Stimulated activated CD4-positive, alpha-beta T cell treated with anti-CD3 and anti-CD28 coated beads, Interleukin-12 subunit alpha, Interleukin-12 subunit beta, amount 100 ng/mL, for 24 hours (primary cell): ENCODE measurements at places on chromosomes 3 and 15.

- DNase-seq = no peak
These were observed 1.4 kb downstream of the POLG start for GRCh38 chr15:89333011-89333860.

- no peak for DNase-seq
These were observed 61.2 kb downstream of the RFTN1 start for GRCh38 chr3:16452261-16452660.

- DNase-seq = no peak
These were observed 233.4 kb upstream of the TBL1XR1 start for GRCh38 chr3:177430653-177431052.

GRCh38 chr3:29311795-29312194 is 30.9 kb downstream of the RBMS3 start:
- DNase-seq = no peak

GRCh38 chr3:5095886-5096285 is 26.2 kb upstream of the ARL8B start:
- no peak for DNase-seq

DNA sequence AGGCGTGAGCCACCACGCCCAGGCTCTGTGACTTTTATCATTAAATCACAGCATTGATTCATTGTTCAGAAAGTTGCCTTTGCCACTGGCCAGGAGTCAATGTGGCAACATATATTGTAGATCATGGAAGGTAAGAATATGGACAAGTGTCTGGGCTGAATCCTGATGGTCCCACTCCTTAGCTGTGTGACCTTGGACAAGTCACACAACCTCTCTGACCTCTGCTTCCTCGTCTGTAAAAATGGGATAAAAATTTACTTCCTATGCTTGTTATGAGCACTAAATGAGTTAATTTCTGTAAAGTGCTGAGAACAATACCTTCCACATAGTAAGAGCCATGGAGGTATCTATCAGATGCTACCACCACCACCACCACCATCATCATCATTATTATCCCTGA is 103.5 kb upstream of the RAD18 start:
- no peak for DNase-seq

GRCh38 chr15:61118885-61119284 is 110.2 kb downstream of the RORA start:
- DNase-seq = no peak

DNA sequence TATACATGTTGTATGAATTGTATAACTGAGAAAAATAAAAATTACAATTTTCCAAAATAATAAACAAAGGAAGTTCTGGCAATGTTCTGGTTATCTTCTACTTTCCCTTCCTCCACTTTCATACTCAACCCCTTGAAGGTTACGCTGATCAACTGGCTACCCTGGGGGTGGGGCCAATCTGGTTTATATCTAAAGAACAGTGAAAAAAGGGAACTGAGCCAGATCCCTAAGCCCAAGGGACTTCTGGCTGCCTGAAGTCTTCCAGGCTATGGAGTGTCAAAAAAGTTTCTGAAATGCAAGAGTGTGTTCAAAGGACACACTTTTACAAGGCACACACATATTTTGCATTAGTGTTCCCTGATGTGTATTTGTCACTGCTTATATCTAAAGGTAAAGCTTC is 591.9 kb downstream of the ROBO1 start:
- no peak for DNase-seq

- DNase-seq = no peak
These were observed 29.8 kb upstream of the PLA2G4E start for GRCh38 chr15:42050484-42051255.

- no peak for DNase-seq
These were observed 31.7 kb downstream of the CHAC1 start for GRCh38 chr15:40984964-40985363.

DNA sequence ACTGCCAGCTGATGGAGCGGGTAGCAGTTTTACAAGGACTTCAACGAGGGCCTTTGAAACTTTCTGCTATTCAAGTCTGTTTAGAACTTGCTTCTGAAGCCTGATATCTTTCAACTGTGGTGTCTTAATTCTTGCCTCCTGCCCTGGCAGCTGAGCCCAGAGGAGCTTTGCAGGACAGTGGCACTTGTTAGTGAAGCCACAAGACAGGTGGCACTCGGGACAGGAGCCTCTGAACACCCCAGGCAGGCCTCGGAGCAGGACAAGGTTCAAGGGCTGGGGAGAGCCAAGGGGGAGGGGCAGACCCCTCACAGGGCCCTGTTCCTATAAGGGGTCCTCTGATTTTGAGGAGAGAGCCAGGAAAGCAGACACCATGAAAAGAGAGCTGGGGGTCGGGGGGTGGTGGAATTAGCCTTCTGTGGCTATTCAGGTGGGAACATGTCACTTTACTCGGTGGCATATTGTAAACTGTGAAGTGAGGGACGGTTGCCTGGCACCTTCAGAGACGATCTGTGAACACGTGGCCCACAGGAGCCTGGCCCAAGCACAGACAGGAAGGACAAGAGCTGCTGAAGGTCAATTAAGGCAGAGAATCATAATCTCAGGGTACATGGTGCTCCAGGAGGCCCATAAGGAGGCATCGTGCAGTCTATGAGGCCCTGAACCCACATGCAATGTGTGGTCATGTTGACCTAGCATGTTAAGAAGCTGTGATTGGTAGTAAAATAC is 30.1 kb upstream of the KY start:
- no peak for DNase-seq

- DNase-seq = no peak
These were observed 160.4 kb upstream of the CGNL1 start for GRCh38 chr15:57215881-57216280.

DNA sequence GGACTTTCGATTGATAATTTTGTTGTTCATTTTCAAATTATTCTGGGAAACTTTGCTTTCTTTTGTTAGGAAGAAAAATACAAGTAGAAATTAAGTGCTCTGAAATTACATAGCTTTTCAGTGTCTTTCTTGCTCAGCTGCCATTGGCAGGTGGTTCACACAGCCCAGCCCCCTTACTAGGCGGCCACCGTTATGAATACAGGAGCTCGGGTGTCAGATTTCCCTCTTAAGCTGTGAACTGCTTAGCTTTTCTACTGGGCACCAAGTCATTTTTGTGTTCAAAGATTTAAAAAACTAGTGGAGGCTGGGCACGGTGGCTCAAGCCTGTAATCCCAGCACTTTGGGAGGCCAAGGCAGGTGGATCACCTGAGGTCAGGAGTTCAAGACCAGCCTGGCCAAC is 55.2 kb downstream of the HMG20A start:
- DNase-seq = no peak

- DNase-seq = no peak
These were observed 63.7 kb upstream of the THSD4 start for GRCh38 chr15:71051539-71051938.

GRCh38 chr3:121757087-121757811 is 7.7 kb upstream of the GOLGB1 start:
- DNase-seq = no peak

DNA sequence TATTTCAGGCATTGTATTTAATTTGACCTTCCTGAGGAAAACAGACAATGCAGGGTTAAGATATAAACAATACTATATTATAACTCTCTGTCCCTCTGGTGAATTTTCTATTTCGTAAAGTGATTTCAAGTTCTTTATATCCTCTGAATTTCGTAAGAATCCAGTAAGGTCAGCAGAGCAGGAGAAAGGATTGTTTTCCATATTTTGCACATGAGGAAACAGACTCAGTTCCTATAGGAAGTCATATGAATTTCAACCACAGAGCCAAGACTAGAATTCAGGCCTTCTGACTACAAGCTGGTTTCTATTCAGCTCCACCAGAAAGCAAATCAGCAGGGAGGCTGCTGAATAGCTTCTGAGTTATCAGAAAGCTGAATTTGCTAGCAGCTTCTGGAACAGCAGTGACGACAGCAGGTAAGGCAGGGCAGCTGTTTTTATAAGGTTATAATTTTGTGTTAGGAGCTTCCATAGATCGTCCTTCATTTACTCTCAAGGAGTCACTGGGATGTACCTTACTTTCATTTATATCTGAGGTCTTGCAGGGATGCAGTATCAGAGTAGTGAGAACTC is 11.1 kb upstream of the PLAAT1 start:
- DNase-seq = no peak

DNA sequence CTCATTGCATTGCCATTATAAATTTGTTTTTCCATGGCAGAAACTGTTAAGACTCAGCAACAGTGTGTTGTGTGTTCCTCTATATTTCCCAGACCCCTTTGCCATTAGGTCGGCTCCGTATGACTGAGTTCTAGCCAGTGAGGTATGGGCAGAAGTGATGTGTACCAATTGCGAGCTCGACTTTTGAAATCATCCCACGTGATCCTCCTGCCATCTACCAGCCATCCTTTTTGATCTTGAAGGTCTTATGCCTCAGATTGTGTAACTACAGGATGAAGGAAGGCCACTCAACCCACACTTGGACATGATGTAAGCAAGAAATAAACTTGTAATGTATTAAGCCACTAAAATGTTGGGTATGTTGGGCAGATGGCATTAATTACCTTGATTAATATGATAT is 562.3 kb downstream of the PDCD6IP start:
- no peak for DNase-seq

DNA sequence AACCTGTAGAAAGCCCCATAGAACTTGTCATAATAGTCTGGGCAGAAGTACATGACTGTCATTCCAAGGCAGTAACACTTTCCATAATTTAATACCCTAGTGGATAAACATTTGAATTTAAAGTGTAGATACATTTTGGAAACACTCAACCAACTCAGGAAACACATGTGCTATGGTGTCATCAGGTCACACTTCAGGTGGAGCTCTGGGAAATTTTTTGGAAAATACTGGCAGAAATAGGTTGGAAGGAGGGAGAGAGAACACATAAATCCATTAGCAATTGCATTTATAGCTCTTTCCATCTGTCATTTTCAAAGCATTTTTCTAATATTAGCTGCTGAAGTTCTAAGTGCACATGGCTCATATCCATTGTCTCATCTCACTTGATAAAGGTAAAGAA is 135.7 kb downstream of the MEIS2 start:
- DNase-seq = no peak

DNA sequence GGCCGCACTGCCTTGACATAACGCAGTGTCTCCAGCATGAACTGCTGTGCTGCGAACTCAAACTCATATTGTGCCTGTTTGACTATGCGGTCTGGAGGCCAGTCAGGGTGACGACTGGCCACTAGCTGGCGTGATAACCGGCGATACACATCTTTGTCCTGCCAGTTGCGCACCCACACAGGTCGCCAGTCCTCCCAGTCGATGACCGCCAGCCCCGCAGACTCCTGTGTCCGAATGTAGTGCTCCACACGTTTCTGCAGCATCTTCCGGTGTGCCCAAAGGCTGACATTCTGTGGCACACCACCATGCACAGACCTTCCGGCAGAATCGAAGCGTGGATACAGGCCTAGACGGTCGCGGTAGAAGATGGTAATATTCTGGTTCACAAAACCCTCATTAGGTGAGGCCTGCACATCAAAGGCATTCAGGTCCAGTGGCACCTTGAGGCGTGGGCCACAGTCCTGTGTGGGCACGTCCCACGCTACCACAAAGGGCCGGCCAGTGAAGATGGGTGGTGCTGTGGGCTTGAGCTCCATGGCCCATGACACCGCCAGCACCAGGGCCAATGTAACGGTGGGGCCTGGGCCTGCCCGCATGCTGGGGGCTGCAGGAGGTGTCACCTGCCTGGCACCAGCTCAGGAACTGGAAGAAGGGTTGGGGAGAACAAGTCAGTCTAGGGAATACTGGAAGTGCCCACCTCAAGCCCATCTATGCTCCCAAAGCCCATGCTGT is 2.5 kb downstream of the HYAL2 start:
- DNase-seq = no peak

- no peak for DNase-seq
These were observed 427.2 kb upstream of the THBS1 start for GRCh38 chr15:39153716-39154115.

DNA sequence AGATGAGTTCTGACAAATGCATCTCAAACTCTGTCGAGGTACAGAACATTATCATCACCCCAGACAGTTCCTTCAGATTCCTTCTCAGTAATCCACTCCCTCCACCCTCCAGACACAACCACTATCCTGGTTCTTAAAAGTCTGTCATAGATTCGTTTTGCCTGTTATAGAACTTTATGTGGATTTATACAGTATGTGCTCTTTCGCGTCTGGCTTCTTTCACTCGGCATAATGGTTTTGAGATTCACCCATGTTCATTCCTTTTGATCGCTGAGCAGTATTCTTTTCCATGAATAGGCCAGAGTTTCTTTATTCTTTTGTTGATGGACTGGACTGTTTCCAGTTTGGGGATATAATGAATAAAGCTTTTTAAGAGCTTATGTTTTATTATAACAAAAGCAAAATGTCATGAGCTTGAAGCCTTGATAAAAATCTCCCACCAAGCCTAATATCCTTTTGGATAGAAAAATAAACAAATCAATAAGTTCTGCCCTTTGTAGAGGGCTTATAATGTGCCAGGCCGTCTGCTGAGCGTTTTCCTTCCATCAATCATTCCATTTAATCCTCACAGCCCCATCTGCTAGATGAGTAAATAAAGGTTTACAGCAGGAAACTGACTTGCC is 21.3 kb upstream of the RFTN1 start:
- DNase-seq = no peak

DNA sequence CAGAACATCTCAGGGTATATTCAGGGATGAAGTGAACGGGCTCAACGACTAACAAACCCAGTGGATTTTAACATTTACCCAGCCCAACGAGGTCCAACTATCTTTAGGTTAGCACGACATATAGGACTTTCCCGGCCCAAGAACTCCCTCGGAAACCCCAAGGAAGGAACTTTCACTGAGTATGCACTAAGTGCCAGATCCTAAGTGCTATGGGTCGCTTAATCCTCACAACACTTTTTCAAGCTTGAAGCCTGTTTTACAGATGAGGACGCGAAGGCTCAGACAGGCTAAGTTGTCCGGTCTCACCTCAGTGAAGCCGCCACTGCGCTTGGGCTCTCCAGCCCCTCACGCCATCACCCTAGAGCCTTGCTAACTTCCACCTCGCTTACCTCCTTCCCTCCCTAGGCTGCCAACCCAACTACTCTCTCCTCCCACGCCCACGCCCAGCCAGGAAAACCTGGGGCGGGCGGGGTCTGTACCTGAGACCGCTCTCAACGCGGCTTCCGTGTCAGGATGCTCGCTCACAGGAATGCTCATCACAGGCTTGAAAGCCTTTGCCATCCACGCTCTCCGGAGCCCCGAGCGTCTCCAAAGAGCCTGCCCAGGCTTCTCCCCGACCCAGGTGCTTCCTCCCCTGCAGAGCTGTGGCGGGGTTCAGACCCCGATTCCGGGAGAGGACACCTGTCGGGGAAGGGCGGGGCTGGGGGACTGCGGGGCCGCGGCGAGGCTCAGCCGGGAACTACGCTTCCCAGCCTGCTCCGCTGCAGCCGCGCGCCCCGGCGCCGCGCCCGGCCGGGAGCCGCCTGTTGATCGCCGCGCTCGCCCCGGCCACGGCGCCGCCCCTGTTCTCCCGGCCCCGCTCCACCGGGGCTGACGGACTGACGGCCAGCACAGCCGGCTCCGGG is at the start of gene TMOD2:
Gene TMOD2, plus strand, starts transcription at position 806 of the 905 bp plus-strand sequence. CDS start 14,845 bp downstream, outside the sequence.
- DNase-seq = peak; percentile 44

DNA sequence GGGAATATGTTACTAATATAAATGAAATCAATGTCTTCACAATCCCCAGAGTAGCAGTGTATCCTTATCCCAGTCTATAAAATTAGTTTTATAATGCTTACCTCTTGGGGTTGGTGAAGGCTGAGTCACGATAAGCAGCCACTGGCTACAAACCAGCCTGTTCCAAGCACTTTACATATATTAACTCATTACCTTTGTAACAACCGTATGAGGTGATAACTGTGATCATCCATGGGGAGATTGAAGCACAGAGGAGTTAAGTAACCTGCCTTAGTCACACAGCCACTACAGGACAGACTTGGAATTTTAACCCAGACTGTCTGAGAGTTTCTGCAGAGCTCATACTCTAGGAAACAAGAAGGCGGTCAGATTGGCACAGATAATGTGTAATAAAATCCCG is 43.3 kb upstream of the MITF start:
- no peak for DNase-seq

- no peak for DNase-seq
These were observed 56.1 kb upstream of the RNF7 start for GRCh38 chr3:141682007-141682406.
